Eye (tissue), 1 donor: ENCODE measurements at places on chromosomes 5 and 9.

GRCh38 chr5:165836046-165836445, 2330.6 kb downstream of the MAT2B start:
- DNase-seq, result no peak

- no peak for DNase-seq
These were observed 17.4 kb downstream of the UBTD2 start for GRCh38 chr5:172266071-172266675.

- no peak for DNase-seq
These were observed 20.3 kb upstream of the TNIP1 start for GRCh38 chr5:151101151-151101550.

DNA sequence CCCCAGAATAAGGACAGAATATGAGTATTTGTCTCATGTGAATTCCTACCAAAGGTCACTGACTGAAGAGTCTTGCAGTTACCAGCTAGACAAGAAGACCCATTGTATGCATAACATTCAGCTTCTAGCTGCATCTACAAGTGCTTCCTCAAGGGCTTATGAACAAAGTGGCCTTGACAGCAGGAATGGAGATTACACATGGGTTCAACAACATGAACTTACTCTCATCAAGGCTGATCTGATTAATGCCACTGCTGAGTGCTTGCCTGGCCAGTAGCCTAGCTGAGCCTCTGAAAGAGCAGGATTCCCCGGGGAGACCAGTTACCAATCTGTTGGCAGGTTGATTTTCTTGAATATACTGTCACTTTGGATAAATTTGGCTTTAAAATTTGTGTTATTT, 76.7 kb upstream of the CHD1 start:
- DNase-seq, result peak; percentile 78

GRCh38 chr9:83027153-83027891, 35.6 kb downstream of the RASEF start:
- DNase-seq, result no peak

GRCh38 chr5:105817416-105817815, 1853.3 kb downstream of the EFNA5 start:
- DNase-seq, result peak; percentile 3

DNA sequence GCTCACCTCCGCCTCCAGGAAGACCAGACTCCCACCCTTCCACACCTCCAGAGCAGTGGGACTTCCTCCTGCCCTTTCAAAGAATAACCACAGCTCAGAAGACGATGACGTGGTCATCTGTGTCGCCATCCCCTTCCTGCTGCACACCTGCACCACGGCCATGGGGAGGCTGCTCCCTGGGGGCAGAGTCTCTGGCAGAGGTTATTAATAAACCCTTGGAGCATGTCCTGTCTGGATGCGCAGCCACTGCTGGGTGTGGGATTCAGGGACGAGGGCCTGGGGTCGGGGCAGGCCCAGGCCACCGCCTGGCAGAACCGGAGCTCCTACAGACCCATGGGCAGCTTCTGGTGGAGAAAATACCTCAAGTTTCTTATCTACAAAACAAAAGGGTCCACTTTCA, 5.0 kb downstream of the PAEP start:
- DNase-seq, result no peak

DNA sequence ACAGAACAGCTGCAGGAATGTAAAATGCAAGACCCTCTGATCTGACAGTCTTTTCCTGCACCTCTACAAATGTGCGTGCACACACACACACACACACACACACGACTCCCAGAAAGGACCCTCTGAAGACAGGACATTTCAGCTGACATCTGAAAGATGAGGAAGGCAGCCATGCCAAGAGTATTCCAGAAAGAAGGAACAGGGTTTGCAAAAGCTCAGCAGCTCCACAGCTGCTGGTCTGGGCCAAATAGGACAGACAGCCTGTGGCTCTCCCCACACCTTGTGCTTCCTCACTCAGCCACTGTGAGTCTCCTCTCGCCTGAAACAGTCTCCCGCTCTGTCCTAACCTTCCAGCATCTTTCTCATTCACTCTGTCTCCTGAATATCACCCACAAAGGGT, 189.0 kb downstream of the PALM2AKAP2 start:
- peak; percentile 40 for DNase-seq

DNA sequence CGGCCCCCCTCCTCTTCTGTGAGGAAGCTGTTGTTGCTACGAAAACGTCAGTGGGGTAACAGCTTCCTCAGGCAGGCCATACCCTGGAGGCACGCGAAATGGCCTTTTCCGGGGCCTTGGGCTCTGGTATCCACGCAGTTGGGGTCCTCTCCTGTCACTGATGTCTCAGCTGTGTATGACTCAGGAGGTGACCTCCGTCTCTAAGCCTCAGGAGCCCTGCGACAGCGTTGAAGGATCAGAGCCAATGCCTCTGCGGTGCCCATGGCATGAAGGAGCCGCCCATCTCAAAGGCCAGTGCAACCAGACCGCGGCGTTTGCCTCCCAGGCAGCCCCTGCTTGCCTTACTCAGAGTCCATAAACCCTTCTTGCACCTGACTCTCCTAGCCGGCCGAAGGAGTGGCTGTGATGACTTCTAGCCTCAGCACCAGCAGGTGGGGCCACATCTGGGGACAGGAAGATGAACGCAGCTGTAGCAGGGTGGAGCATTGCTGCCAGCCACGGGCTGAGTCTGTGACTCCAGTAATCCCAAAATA, 1.0 kb upstream of the MXD3 start:
- no peak for DNase-seq

GRCh38 chr5:122924203-122924602, 78.8 kb downstream of the SNX24 start:
- no peak for DNase-seq

GRCh38 chr5:165149431-165149830, 1644.0 kb downstream of the MAT2B start:
- no peak for DNase-seq

DNA sequence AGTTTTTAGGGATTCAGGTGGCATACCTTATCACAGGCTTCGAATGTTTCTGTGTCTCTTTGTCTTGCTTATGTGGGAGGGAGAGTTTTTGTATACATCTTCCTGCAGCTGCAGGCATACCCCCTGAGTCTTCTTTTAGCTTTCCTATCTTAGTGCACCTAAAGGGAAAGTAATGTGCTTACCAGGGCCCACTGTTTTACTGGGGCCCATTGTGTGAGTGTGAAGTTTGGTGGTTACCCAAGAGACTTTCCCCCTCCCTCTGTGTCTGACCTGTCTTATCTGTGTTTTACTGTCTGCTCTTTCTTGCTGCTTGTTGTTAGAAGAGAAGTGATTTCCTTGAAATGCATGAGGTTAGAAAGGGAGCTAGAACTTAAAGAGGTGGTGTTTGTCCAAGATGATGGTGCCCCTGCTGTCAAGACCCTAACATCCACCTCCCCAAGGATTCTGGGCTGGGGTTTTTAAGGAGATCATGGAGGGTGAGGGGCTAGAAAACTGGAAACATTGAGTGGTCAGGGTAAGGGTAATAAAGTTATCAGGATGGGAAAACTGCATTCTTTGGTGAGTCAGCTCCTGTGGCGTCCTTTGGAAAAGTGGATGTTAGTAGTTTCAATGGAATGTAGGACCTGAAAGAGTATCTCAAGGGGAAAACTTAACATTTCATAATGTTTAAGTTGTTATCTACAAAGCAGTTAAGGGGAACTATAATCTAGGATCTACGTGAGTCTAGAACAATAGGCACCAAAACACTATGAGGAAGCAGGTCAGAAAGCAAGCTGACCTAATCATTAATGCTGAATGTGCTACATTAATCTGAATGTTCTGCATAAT, 583.5 kb upstream of the TUSC1 start:
- no peak for DNase-seq
